SHP77 (cell line): ENCODE measurements at places on chromosomes 6 and 20.
A peak's percentile ranks its signal among the peaks of the same experiment; 100 is the strongest.

DNA sequence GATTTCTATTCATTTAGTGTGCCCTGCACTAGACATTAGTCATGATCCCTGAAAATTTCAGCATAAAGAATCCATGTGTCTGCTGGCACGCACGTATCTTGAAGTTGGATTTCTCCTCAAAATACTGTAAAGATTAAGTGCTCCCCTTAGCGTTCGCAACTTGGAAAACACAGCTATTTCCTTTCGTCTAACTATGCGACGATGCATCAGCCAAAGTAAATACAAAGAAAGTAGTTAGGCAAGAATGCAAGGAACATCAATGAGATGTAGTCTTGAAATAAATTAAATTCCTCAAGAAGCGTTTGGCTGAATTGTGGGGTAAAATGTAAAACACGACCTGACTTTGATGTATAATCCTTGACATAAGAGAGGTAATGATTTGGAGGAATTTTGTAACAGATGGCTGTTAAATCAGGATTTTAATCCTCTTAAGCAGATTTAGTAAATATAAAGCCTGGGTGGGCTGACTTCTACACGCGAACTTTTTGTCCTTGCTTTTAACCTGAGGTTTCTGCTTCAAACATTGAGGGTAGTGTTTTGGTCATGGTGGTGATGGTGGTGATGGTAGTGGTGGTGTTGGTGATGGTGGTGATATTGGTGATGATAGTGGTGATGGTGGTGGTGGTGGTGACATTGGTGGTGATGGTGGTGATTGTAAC, 88.2 kb downstream of the FOXF2 start:
- no peak for DNase-seq

- no peak for DNase-seq
Observed at GRCh38 chr20:32777177-32777956, 15.2 kb downstream of the DNMT3B start.

GRCh38 chr20:58194175-58194791, 34.2 kb downstream of the ANKRD60 start:
- no peak for DNase-seq

DNA sequence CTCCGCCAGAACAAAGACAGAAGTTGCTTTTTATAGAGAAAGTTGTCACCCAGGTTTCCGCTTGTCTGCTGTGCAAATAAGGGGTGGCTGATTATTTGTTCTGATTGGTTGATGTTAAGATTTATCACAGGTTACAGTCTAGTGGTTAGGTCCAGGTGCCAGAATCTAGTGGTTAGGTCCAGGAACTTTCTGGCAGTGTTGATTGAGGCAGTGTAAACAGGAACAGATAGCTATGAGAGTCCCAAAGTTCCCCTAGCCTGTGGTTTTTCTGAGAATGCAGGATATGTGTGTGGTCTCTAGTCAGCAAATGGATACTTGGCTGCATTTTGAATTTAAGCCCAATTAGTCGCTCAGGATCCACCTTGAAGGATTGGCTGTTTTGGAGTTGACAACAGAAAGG, 148.0 kb downstream of the TMEM200A start:
- DNase-seq, result peak; percentile 61

- no peak for DNase-seq
Observed at GRCh38 chr20:63567386-63568169, 6.5 kb downstream of the HELZ2 start.

- no peak for DNase-seq
Observed at GRCh38 chr6:143432588-143432987, 17.9 kb downstream of the ADAT2 start.

DNA sequence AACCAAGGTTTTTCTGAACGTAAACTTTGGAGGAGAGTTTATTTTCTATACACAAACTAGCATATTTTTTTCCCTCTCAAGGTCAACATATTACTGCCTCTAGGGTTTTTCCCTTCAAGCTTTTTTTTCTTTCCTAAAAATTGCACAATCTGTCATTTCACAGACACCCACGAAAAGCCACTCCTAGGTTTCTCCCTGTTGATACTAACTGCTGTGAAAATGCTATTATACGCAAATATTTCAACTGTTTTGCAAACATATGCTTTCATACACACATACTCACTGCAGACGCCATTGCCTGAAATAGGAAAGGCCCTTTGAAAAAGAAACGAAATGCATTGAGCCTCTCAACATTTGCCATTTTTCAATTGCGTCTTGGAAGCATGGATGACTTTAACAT, 333.0 kb downstream of the CD83 start:
- no peak for DNase-seq

- DNase-seq, result no peak
Observed at GRCh38 chr20:33015700-33016580, 8.4 kb downstream of the BPIFB2 start.

GRCh38 chr6:41022294-41022693, 16.7 kb downstream of the UNC5CL start:
- DNase-seq, result no peak

DNA sequence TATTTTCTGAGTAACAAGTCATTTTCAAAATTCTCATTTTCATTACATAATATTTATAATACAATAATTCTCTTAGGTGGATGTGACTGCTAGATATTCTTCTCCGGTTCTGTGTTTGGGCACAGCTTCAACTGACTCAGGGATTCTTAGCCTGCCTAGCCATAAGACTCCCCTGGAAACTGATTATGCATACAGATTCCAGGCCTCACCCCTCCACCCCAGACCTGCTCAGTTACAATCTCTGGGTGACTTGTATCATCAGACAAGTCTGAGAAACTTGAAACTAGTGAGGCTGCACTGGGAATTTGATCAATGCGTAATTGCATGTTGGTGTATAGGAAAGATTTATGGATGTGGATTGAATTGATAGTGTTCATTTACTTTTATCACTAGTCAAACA, 25.4 kb downstream of the FLRT3 start:
- no peak for DNase-seq

- DNase-seq, result no peak
Observed at GRCh38 chr6:88244721-88245120, 78.6 kb upstream of the CNR1 start.

DNA sequence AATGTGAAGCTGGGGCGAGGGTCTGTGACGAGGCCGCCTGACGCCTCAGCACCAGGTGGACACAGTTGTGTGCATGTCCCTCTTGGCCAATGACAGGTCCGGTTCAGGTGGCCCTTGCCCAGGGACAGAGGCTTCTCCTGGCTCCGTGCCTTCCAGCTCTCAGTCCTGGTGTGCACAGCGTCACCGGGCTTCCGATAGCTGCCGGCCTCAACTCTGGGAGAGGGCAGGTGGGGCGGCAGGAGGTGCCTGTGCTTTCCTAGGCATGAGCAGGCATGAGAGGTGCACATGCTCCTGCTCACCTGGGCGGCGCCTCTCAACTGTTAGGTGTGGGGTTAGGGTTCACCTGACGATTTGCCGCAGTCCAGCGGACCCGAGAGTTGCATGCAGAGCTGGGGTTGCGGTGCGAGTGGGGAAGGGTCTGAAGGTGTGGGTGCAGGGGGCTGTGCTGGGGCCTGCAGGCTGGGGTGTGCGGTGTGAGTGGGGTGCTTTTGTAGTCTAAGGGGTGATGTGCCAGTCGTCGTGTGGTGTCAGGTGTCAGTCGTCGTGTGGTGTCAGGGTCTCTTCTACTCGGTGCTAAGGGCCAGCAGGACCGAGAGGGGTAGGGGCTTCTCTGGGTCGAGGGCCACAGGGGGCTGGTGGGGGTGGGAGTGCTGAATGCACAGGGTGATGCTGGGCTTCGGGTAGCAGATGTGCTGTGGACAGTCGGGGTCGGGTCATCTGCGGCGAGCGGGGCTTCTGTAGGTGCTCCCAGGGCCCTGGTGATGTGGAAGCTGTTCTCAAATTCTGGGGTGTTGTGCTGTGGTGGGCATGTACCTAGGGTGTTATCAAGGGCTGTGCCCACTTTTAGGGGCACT, 3.8 kb upstream of the SOX18 start:
- DNase-seq, result no peak

- no peak for DNase-seq
Observed at GRCh38 chr20:23551786-23552185, 16.5 kb downstream of the CST9L start.

DNA sequence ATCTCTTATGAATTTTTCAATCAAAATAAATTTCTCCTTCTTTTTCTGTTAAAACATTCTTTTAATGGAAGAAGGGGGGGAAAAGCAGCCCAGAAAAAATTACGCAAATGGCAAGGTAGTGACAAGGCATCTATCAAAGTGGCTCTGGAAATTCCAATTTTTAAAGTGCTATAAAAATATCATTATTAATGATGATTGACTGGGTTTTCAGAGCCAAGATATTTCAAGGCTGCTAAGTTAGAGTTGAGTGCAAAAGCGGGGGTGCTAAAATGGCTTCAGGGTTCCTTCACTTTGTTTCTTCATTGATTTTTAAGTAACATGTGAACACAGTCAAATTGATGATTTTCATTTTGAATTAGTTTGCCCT, 171.6 kb upstream of the CITED2 start:
- DNase-seq, result no peak

GRCh38 chr6:158474961-158475343, 84.9 kb upstream of the TMEM181 start:
- DNase-seq, result peak; percentile 88

- DNase-seq, result no peak
Observed at GRCh38 chr6:4280707-4281106, 145.3 kb upstream of the ECI2 start.

- peak; percentile 88 for DNase-seq
Observed at GRCh38 chr6:52551483-52552277, 25.2 kb downstream of the TRAM2 start.

GRCh38 chr6:131029626-131030297, 33.3 kb downstream of the EPB41L2 start:
- DNase-seq, result no peak

DNA sequence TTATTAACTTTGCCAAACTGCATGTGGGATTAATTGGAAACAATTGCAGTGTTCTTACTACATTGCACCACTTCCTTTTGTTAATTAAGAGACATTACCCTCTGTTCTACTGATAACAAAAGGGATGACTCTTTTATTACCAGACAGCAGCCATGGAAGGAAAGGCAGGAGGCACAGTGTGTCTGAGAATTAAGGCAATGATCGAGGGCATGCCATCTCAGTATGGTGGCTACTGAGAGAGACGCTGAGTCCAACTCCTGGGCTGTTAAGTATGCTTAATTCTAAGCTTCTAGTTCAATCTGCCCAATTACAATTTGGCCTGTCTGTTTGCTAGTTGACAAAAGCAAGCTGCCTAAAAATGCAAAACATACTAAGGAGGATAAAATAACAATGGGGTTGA, 227.4 kb downstream of the PHACTR1 start:
- DNase-seq, result no peak

DNA sequence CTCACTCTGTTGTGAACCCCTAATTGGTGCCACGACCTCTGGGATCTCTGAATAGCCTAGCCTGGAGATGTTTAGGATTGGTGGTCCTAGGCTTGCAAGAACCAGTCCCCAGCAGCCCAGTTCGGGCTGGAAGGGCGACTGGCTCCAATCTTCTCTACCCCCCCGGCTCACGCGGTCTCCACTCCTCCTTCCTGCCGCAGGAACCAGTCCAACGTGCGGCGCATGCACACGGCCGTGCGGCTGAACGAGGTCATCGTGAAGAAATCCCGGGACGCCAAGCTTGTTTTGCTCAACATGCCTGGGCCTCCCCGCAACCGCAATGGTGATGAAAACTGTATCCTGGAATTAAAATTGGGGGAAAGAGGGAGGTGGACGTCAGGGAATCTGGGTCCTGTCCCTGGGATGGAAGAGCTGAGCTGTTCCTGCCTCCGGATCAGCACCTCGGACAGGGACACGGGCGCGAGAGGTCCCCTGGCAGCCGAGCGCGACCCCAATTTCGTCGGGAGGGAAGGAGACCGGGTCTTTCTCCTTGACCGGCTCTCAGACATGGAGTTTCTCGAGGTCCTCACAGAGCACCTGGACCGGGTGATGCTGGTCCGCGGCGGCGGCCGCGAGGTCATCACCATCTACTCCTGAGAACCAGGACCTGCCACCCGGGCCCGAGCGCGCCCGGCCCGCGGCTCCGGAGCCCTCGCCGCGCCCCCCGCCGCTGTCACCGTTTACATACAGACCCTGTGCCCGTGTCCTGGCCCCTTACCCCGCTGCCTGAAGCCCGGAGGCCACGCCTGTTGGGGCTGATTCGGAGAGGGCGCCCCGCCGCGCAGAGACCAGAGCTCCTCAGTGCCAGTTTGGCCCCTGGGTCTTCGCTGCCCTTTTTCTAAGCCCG, 28.2 kb downstream of the SLC12A5 start:
- DNase-seq, result no peak

DNA sequence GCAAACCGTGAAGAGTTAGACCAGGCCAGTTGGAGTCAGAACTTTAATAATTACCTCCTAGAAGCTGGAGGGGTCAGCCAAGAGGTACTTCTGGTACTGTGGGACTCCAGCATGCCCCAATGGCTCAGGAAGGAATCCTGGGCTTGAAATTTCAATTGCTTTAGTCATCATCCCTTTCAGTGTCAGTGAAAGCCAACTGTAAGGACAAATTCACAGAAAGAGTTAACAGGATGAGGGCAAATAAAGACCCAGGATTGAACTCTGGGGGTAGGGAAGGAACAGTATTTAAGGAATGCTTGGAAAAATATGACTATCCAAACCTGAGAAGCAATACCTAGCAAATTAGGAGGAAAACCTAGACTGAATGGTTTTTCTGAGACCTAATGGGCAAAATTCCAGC, 735.1 kb upstream of the MARCKS start:
- DNase-seq, result no peak

GRCh38 chr20:57076152-57076652, 190.2 kb downstream of the BMP7 start:
- no peak for DNase-seq

GRCh38 chr6:44201200-44201599, 15.5 kb upstream of the MYMX start:
- DNase-seq, result no peak

- peak; percentile 2 for DNase-seq
Observed at GRCh38 chr20:21053002-21053762, 53.0 kb downstream of the LINC00237 start.

GRCh38 chr6:2976060-2976459, 4.7 kb upstream of the SERPINB6 start:
- no peak for DNase-seq

- no peak for DNase-seq
Observed at GRCh38 chr6:155143029-155143577, 120.7 kb upstream of the CLDN20 start.
